MV-4-11 (cell line): ENCODE measurements at places on chromosomes 2 and 18.

- no peak for DNase-seq
Measured at GRCh38 chr2:169705927-169706326, 11.7 kb downstream of the PHOSPHO2 start.

- no peak for DNase-seq
Measured at GRCh38 chr2:101064125-101064502, 62.0 kb downstream of the RPL31 start.

DNA sequence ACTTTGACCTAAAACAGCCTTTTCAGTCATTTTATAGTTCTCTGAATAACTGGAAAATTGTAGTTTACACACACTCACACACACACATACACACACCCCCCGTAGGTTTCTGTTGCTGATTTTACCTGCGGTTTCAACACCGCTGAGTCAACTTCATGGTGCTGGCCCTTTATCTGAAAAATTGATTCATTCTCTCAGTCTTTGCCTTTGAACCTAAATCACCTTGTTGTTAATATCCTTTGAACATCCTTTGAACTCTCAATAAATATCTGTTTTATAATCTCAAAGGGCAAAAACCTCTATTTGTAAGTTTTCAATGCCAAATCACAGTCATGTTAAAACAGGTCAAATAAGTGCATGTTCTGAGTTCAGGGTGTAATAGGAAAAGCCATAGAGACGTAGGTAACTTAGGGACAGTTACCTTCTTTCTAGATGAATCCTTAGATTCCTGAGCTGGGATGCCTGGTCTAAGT lies 109.0 kb upstream of the BZW1 start:
- DNase-seq = no peak

DNA sequence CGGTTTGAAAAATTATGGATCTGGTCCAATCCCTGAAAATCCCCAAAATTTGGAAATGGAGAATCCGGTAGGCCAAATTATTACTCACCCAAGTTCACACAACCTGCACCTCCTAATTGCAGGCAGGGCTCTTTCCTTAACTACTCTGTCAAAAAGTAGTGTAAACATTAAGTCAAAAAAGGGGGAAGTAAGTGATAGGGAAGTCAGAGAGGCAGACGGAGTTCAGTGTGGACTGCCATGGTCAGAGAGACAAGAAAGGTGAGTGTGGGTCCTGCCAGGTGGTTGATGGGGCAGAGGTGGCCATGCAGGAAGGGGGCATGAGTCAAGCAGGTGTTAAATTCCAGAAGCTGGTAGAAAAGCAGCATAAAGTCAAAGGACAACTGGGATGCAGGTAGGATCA lies 104.7 kb upstream of the STPG4 start:
- peak; percentile 17 for DNase-seq

- DNase-seq = peak; percentile 83
Measured at GRCh38 chr18:54052732-54053429, 171.6 kb downstream of the MBD2 start.

DNA sequence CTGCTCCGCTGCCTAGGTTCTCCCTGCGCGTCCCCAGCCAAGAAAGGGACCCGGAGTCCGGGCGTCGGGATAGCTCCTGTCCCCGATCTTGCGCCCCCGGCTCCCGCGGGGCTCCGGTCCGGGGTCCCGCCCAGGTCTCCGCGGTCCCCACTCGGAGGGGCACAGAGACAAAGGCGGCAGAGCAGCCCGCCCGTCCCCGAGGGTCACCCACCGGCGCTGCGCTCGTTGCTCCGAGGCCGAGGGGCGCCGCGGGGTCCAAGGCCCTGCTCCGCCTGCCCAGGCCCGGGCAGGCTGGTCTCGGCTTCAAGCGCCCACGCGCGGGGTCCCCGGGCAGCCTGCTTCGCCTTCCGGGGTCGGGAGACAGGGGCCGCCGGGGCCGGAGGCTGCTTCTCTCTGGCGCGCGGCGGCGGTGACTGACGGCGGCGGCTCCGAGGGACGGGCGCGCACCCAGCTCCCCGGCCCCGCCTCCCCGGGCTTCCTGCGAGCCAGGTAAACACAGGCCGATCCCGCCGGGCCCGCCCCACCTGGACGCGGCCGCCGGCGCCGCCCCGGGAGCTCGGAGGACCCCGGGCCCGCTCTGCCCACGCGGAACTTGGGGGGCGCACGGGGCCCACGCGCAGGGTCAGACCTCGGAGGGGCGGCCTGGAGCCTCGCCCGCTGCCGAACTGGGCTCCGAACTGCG lies at the start of gene MBP:
Gene MBP (minus strand): TSS at position 415 of the 682 bp plus-strand sequence. CDS start 27,522 bp downstream, outside the sequence.
- no peak for DNase-seq

DNA sequence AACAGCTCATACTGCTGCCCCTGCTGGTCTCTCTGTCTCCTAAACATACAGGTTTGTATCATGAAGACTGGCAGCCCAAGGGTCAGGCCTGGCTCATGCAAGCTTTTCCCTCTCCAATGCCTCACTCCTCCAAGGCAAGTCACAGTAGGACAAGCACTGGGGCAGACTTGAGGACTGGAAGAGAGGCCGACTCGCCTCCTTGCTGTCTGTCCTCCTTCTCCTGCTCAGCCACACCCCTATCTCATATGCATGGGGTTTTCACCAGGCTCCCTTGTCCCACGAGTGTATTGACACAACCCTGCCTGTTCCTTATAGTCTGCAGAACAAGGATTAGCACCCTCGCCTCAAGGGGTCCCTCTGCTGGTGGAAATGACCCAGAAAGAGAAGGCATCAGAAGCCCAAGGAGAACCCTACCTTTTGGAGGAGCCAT lies 223.7 kb downstream of the SOX11 start:
- no peak for DNase-seq

GRCh38 chr18:52510139-52510538 lies 170.1 kb downstream of the DCC start:
- no peak for DNase-seq

DNA sequence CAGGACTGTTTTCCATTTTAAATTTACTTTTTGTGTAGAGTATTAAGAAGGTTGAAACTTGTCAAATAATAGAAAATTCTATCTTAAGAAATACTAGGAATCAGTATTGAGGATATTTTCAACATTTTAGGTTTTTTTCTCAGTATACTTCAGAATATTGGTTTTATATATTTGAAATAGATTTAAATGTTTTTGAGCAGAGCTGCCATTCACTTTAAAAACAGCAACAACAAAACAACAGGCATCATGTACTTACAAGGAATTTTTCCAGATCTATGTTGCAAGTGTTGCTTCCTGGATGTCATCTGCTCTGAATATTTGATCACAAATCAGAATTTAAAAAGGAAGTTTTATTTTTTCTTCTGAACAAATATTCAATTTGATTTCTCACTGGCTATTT lies 84.4 kb downstream of the DCDC2C start:
- no peak for DNase-seq

- no peak for DNase-seq
Measured at GRCh38 chr18:46720521-46720920, 36.3 kb downstream of the ST8SIA5 start.

- no peak for DNase-seq
Measured at GRCh38 chr18:79772108-79772864, 25.5 kb upstream of the KCNG2 start.

- DNase-seq = peak; percentile 52
Measured at GRCh38 chr2:68831686-68832232, 39.4 kb downstream of the BMP10 start.

DNA sequence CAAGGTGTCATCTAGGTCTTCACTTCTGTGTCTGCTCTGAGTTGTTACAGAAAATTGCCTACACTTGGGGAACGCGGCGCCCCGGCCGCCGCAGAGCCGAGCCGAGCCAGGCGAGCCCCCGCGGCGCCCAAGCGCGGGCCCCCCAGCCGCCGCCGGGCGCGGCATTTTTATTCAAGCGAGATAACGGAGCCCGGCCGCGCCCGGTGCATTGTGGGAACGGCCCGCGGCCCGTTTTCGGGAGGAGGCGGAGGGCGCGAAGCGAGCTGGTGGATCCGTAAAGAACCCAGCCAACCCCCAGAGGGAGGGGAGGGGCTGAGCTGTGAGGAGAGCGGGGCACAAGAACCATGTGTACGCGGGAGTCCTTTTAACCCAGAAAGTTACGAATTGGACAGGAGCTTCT lies 191.8 kb downstream of the FTCDNL1 start:
- DNase-seq = peak; percentile 16
